ENCODE measurements at places on chromosomes 1 and 21. TPM values are rescaled to one million over a fixed set of nuclear protein-coding genes. Genes with fewer than 3 reads are reported as not detected.
A peak's percentile ranks its signal among the peaks of the same experiment; 100 is the strongest.

DNA sequence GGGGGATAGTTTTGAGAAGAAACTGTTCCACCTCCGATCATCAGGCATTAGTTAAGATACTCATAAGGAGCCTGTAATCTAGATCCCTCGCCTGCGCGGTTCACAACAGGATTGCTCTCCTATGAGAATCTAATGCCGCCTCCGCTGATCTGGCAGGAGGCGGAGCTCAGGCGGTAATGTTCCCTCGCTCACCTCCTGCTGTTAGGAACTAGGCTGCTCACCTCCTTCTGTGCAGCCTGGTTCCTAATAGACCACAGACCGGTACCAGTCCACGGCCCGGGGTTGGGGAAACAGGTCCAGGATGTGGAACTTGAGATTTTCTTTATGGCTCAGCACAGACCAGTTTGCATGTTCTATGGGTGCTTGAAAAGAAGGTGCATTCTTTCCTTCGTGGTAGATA is 27.2 kb upstream of the FAM3B start:
- DNase-seq: no peak

DNA sequence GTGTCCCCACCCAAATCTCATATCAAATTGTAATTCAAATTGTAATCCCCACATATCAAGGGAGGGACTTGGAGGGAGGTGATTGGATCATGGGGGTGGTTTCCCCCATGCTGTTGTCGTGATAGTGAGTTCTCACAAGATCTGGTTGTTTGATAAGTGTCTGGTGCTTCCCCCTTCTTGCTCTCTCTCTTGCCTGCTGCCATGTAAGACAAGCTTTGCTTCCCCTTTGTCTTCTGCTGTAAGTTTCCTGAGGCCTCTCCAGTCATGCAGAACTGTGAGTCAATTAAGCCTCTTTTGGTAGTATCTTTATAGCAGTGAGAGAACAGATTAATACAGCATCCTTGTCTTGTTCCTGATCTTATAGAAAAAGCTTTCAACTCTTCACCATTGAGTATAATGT is 6.5 kb upstream of the LRRC39 start:
- no peak for DNase-seq

- DNase-seq: no peak
Observed at GRCh38 chr1:76754730-76755129, 112.5 kb upstream of the ST6GALNAC5 start.

DNA sequence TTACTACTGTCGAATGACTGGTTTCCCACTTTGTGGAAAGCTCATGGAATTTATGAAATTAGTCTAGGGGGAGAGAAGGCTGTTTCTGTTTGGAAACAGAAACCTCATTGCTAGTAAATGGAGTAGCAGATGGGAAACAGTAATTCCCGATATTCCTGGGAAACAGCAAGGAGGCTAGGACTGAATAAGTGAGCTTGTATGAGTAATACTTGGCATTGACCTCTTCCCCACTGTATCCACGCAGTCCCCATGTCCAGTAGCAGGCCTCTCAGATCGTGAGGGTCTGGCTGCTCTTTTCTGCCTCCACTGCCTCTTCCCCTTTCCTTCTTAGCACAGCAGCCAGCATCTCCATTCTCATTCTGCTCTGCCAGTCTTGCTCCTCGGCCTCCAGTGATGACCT is 75.5 kb downstream of the PRDM2 start:
- no peak for DNase-seq

DNA sequence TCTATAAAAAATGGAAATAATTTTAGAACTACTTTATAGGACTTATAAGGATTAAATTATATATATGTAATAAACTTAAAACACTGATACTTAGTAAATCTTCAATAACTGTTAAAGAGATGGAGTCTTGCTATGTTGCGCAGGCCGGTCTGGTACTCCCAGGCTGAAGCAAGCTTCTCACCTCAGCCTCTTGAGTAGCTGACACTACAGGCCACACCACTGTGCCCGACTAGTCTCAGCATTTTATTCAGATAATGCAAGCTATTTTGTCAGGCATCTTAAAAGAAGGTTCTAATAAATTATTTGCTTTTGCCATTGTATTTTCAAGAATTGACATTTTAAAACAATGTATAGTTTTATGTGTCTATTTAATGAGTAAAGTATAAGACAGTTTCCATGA is 20.8 kb downstream of the CNST start:
- no peak for DNase-seq

- no peak for DNase-seq
Observed at GRCh38 chr21:44575307-44576024, 1.9 kb downstream of the KRTAP10-4 start.

- DNase-seq: no peak
Observed at GRCh38 chr1:33616780-33617179, 144.3 kb downstream of the ZSCAN20 start.

DNA sequence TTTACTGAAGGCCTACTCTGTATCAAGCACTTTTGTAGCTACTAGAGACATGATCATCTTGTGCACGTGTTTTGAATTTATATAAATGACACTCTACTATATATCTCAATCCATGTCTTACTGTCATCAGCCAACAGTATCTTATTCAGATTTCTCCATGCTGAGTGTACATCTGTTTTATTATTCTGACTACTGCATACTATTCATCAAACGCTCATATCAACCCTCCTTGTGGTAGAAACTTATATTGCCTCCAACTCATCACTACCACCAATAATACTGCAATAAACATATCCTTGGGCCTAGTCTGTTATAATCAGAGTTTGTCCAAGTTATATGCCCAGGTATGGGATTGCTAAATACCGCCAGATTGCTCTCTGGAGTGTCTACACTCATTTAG is 81.6 kb upstream of the IRF2BP2 start:
- DNase-seq: no peak

DNA sequence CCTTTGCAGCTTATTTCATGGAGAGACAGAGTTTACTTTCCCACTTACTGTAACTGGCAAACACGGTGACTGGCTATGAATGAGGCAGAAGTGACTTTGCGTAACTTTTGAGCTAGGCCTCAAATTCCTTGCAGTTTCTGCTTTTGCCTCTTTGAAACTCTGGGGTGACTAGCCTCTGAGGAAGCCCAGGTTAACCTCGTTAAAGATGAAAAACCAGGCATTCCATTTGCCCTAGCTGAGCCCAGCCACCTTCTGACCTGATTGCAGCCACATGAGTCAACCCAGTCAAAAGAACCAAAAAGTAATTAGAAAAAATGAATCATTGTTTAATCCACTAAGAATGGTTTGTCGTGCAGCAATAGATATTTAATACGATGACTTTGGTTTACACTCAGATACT is 20.4 kb downstream of the PRMT6 start:
- DNase-seq: no peak

VASH2 gene
- 1.8 TPM for total RNA-seq

DNA sequence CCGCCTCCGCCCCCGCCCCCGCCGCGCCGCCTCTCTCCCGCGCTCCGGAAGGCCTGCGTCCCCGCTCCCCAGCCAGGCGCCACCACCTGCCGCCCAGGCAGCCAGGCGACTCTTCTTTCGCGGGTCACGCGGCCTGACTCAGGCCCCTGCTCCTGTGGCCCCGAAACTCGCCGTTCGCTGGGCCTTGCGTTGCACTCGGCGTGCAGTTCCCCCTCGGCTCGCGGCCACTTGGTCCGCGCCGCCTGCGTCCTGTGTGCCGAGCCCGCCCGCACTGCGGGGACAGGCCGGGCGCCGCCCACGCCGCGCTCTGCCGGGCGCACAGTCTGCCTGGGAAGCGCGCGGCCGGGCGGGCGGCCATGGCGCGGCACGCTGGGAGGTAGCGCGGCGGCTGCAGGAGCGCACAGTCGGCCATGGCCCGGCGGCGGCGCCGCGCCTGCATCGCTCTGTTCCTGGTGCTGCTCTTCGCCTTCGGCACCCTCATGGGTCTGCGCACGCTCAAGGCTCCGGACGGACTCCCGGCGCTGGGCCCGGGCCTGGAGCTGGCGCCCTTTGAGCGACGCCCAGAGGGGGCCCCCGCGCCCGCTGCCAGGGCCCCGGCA is at the start of gene MANEAL:
MANEAL (plus strand) TSS at position 75 of the 599 bp plus-strand sequence; CDS start at position 411, 336 bp downstream.
- DNase-seq: peak; percentile 15

DENND2C gene
- total RNA-seq: 0.30 TPM

DNASE2B gene
- total RNA-seq: not detected

DNA sequence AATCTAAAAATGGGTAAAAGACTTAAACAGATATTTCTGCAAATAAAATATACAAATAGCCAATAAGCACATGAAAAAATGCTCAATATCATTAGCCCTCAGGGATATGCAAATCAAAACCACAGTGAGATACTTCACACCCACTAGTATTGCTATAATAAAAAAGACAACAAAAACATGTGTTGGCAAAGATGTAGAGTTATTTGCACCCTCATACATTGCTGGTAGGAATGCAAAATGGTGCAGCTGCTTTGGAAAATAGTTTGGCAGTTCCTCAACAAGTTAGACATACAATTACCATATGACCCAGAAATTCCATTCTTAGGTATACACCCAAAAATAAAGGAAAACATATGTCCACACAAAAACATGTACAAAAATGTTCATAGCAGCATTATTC is 30.2 kb downstream of the ZZZ3 start:
- no peak for DNase-seq

- DNase-seq: no peak
Observed at GRCh38 chr1:94694226-94694915, 125.8 kb upstream of the SLC44A3 start.

BNIPL gene
- total RNA-seq: 1.5 TPM

WLS gene
- not detected for total RNA-seq

DNA sequence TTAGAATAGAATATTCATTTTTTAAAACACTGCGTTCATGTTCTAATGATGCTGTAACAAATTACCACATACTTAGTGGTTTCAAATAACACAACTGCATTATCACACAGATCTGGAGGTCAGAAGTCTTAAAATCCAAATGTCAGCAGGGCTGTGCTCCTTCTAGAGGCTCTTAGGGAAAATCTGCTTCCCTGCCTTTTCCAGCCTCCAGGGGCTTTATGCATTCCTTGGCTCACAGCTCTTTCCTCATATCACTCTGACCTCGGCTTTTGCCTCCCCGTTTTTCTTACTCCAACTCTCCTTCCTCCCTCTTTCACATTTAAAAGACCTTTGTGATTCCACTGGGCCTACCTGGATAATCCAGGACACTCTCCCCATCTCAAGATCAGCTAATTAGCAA is 18.6 kb upstream of the FMN2 start:
- DNase-seq: no peak

- no peak for DNase-seq
Observed at GRCh38 chr1:98104289-98104688, 183.5 kb upstream of the DPYD start.

GRCh38 chr1:10794724-10795275 is 1.6 kb downstream of the CASZ1 start:
- no peak for DNase-seq

DNA sequence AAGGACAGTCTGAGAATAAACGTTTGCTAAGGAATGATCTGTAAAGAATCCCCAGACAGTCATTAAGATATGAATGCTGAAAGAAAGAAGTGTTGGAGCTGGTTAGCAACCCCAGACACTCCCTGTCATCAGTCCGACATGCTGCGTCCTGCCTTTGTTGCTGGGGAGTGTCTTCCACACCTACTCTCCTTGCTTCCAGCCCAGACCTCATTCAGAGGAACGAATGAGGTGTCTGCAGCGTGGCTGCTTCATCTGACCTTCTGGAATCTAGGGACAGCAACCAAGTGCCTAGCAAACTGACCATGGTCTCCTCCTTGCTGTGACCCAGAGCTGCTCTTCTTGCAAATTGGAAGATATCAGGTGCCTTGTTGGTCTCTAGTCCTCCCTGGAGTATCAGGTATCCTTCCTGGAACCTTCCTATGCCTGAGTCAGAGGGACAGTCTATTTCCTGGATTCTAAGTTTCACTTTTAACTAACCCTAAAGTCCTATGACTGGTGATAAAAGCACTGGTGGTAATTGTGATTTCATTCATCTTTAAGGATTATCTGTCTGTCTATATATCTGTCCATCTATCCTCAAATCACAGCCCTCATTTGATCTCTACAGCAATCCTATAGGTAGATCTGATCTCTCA is 45.3 kb downstream of the NFASC start:
- no peak for DNase-seq

DNA sequence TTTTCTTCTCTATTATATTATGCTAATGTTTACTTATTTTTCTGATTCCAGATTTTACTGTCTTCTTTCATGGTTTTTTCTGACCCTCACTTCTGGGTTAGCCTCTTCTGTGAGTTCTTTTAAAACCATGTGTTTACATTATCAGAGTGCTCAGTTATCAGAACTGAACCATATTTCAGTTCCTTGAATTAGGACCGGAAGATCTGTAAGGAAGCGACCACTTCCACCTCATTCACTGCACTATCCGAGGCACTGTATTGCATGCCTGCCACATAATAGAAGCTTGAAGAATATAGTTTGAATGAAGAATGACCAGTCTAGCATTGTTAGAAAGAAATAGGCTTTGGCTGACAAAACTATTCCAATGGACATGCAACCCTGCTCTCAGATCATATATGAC is 281.0 kb upstream of the DEPDC1 start:
- no peak for DNase-seq

FNDC10 gene
- total RNA-seq: 11.8 TPM

VWA5B1 gene
- total RNA-seq: not detected

GRCh38 chr1:76854255-76854654 is 13.0 kb upstream of the ST6GALNAC5 start:
- no peak for DNase-seq

DNA sequence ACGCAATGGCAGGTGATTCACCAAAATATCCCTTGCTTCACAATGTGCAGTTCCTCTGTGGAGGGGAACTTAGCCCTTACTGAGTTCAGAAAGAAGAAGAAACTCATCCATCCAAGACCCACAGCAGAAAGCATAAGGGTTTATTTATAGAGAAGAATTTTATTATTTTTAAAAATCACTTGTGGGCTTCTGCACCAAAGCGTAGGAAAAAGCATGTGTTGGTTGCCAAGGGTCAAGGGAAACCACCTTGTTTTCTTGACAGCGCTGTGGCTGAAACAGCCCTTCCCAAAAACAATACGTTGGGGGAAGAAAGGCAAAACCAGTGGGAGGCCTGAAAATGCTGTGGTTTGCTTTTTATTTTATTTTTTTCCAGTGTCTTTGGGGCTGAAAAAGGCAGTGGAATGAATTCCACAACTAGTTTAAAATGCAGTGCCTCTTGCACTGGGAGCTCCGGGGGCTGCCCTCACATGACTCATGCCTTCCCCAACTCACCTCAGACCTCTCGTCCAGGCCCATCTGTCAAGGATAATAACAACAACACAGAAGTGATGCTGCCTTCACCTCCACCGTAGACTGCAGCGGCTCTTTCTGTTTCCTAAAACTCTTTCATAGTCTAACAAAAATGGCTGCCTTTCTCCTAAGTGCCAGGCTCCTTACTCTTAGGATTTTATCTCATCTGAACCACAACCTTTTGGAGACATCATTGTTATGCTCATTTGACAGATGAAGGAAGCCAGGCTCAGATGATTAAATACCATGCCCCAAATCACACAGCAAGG is 224.2 kb upstream of the JUN start:
- DNase-seq: no peak

RPS27 gene
- 1,296 TPM for total RNA-seq

All from activated T-helper 2 cell treated with anti-CD3 and anti-CD28 coated beads, Interferon-gamma antibody, Interleukin-2, Interleukin-4, amounts not matched to agents 10 μg/mL and 5 μg/mL and 100 μg/mL, durations not matched to agents 14 hours and 24 hours and 36 hours (primary cell).